ENCODE measurements at places on chromosomes 11 and 22.

DNA sequence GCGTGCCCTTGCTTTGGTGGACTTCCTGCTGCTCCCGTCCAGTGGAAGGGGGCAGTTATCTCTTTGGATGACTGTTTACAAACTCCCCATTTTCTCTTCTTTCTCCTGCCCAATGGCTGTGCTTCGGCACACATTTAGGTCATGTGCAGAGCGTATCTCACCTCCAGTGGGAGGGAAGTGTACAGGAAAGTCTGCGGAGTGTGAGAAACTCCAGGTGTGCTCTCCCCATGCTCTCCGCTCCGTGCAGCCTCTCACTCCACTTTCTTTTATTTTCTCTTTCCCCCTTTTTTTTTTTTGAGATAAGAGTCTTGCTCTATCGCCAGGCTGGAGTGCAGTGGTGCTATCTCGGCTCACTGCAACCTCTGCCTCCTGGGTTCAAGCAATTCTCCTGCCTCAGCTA lies 11.9 kb upstream of the TEF start:
- no peaks in the 10 kb centered on the region for H3K4me1 ChIP-seq
- H3K4me3 ChIP-seq: no peak overlapping the region
- no peak for DNase-seq

DNA sequence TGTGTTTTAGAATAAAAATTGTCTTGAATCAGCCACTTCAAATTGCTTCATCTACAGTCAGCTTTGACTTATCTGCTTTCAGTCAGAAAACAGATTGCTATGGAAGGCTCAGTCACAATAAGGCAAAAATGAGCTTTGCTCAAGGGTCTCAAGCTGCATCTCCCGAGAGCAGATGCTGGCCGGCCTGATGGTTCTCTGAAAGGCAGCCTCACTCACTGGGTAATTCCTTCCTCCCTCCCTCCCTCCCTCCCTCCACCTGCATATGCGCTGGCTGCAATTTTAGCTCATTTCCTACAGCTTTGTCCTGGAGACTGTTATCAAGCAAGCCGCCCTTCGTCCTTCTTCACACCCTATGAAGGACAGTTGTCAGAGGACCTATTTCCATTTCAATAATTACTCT lies 1.6 kb upstream of the IZUMO1R start:
- H3K36me3 ChIP-seq: no peaks in the 10 kb centered on the region
- no peaks in the 10 kb centered on the region for H3K4me1 ChIP-seq
- no peaks in the 10 kb centered on the region for H3K27me3 ChIP-seq

GRCh38 chr11:46760429-46761128 lies 41.6 kb downstream of the F2 start:
- no peak for DNase-seq
- no peaks in the 10 kb centered on the region for H3K4me1 ChIP-seq
- H3K36me3 ChIP-seq: peaks cover 74% of the 10 kb centered on the region
- H3K4me3 ChIP-seq: no peak overlapping the region
- H3K27me3 ChIP-seq: no peaks in the 10 kb centered on the region
- no peak overlapping the region for H3K27ac ChIP-seq

DNA sequence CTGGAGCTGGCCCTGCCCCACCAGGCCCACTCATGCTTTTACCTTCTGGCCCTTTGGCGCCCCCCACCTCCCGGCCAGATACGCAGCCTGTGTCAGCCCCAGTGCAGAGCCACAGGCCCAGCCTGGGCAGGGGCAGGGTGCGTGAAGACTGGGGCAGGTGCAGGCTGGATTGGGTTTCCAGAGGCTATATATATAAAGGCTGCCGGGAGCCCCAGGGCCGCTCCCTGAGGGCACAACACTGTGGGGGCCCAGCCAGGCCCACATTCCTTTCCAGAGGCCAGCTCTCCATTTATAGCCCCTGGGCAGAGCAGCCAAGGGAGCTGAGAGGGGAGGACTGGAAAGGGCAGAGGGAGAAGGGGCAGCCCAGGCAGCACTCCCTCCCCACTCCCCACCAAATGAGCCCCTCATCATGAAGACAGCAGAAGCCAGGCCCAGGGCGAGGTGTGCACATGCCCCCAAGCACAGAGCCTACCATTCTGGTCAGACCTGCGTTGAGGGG lies 5.0 kb upstream of the MYOD1 start:
- H3K27me3 ChIP-seq: peaks cover 14% of the 10 kb centered on the region
- H3K4me3 ChIP-seq: no peak overlapping the region
- DNase-seq: no peak
- no peak overlapping the region for H3K27ac ChIP-seq
- no peaks in the 10 kb centered on the region for H3K4me1 ChIP-seq

- H3K4me3 ChIP-seq: no peak overlapping the region
- no peaks in the 10 kb centered on the region for H3K4me1 ChIP-seq
- DNase-seq: no peak
- no peaks in the 10 kb centered on the region for H3K27me3 ChIP-seq
These were observed 123.3 kb upstream of the THY1 start for GRCh38 chr11:119545978-119546915.

DNA sequence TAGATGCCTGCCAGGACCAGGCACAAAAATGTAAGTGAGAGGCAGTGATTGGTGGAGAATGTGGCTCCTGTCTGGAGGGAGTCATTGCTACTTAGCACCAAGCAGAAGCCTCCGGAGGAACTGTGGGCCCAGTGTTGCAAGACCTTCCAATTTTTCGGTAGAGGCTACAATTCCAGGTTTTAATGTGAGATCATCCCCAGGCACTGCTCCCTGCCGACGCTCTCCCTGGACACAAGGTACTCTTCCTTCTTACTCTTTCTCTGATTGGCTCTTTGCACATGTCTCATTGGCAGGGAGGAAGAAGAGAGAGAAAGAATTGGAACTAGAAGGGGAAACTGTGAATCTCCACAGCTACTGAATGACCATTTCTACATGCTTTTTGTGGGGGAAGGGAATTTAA lies 53.7 kb upstream of the EP300 start:
- no peak for DNase-seq
- no peaks in the 10 kb centered on the region for H3K4me1 ChIP-seq
- H3K27ac ChIP-seq: no peak overlapping the region
- peaks cover 2% of the 10 kb centered on the region for H3K27me3 ChIP-seq
- H3K36me3 ChIP-seq: no peaks in the 10 kb centered on the region
- H3K4me3 ChIP-seq: no peak overlapping the region

DNA sequence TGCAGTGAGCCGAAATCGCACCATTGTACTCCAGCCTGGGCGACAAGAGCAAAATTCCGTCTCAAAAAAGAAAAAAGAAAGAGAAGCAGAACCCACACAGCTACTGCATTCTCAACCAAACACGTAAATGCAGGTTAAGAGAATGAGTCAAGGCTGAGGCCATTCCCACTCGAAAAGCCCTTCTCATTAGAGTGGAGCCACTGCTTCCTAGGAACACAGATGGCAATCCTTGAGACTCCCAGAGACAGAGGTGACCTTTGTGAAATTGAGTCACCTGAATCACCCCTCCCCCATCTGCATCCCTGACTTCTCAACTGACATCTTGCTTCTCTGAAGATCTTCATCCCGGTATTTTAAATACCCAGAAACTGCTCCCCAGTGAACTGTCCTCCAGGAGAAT lies 8.2 kb downstream of the PACSIN2 start:
- peaks cover 66% of the 10 kb centered on the region for H3K4me1 ChIP-seq
- no peak overlapping the region for H3K4me3 ChIP-seq
